Activated CD4-positive, alpha-beta T cell treated with anti-CD3 and anti-CD28 coated beads for 1 hour (primary cell): ENCODE measurements at places on chromosomes 13 and 19.

- DNase-seq = no peak
Measured at GRCh38 chr19:3656073-3656746, 29.6 kb upstream of the CACTIN start.

GRCh38 chr13:39494633-39495032, 108.4 kb downstream of the LHFPL6 start:
- no peak for DNase-seq

DNA sequence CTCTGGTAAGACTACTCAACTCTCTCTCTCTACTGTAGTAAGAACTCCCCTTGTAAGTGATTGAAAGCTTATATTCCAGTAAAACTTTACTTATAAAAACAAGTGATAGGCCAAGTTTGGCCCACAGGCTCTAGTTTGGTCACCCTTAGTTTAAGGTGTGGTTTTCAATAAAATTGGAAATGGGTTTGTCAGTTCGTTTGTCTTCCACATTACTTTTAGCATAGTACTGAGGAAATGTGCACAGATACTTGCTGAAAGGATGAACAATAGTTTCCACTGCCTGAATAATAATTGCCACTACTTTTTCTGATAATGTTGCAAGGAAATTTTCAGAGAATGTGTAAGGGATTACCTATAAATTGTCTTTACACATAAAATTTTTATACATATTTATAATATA, 54.5 kb downstream of the LMO7 start:
- no peak for DNase-seq

GRCh38 chr19:48881741-48882657, 9.8 kb downstream of the PPP1R15A start:
- DNase-seq = no peak
